ENCODE measurements at places on chromosomes 16 and 17.

DNA sequence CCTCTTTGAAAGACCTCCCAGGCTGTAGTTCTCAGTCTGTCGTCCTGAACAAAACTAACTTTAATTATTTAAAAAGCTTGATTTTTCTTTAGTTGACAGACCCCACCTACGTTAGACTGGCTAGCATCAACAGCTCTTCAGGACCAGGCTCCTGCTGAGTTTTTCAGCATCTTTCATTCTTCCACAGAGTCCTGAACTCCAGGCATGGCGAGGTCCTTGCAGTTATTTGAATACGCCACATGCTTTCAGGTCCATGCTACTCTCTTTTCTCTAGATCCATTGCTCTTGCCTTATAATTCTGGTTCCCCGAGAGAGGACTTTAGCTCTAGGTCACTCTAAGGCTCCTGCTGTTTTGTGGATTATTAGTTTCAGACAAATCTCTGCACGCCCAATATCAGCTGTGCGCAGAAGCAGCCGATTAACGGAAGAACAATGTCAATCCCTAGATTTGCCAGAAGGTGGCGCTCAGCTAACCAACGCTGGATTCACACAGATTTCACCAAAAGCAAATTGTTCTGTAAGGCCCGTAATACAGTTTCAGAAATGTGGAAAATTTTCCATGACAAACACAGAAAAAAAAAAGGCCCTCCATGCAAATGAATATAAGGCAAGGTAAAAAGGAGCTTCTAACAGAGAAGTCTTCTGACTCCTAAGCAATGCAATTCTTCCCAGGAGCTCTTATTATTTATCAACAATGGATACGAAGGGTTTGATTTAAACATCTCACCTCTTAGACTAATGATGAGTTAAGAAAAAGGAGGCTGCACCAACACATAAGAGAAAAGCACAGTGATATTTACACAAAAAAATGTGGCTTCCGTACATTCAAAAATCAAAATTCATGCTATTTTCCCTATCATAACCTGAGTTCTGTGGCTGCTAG is 33.5 kb upstream of the BCO1 start:
- peak; percentile 86 for DNase-seq

- no peak for DNase-seq
Observed at GRCh38 chr16:72969146-72969545, 78.8 kb downstream of the ZFHX3 start.

DNA sequence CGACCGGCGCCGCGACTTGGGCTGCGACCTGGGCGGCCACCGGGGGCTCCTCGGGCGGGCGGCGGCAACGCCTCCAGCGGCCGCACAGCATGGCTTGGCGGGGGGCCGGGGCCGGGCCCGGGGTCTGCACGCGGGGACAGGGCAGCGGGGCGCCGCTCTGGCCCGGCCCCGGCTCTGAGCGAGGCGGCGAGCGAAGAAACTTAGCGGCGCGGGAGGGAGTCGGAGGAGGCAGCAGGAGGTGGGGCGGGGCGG is at the start of gene PLCD3:
Gene PLCD3, minus strand, starts transcription at position 196 of the 252 bp plus-strand sequence. Its CDS starts 105 bp downstream, at position 91.
- DNase-seq = no peak

DNA sequence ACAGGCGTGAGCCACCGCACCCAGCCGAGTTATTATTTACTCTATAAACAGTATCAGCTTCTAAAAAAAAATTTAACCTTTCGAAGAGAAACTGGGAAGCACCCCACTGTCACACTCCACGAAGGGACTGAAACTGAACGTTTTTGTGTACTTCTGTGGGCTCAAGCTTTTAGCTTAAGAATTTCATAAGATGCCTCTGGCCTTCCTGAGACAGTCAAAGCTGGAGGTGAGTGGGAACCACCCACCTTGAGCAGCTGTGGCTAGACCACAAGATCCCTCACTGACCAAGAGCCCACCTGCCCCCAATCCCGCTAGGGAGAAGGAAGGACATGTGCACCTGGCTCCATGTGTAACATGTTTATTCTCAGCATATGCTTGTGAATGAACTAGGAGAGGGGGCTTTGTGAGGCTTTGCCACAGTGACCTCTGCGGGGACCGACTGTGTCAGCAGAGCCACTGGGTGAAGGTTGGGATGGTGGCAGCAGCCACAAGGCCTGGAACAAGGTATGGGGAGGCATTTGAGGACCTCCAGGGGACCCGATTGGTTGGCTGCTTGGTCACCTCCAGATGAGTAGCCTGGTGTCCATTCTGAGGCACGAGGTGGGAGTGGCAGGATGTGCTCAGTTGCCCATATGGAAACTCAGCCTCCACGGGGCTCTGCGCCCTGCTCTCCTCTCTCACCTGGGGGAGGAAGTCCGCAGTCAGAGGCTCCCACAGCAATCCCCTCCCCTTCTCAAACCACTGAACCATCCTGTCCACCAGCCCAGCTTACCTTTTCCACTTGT is 4.8 kb downstream of the DPEP3 start:
- DNase-seq = no peak

DNA sequence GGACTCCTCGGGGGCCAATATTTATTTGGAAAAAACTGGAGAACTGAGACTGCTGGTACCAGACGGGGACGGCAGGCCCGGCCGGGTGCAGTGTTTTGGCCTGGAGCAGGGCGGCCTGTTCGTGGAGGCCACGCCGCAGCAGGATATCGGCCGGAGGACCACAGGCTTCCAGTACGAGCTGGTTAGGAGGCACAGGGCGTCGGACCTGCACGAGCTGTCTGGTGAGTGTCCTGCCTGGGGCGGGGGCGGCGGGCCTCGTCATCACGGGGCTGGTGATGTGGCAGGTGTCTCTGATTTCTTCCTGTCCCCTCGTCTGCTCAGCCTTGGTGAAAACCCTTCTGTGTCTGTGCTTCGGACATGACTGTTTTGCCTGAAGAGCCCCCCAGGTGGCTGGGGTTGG is 5.7 kb downstream of the METRNL start:
- no peak for DNase-seq

- peak; percentile 77 for DNase-seq
Observed at GRCh38 chr17:63622574-63623390, 565 bp downstream of the MAP3K3 start.

GRCh38 chr16:51831595-51832367 is 680.7 kb upstream of the SALL1 start:
- no peak for DNase-seq

DNA sequence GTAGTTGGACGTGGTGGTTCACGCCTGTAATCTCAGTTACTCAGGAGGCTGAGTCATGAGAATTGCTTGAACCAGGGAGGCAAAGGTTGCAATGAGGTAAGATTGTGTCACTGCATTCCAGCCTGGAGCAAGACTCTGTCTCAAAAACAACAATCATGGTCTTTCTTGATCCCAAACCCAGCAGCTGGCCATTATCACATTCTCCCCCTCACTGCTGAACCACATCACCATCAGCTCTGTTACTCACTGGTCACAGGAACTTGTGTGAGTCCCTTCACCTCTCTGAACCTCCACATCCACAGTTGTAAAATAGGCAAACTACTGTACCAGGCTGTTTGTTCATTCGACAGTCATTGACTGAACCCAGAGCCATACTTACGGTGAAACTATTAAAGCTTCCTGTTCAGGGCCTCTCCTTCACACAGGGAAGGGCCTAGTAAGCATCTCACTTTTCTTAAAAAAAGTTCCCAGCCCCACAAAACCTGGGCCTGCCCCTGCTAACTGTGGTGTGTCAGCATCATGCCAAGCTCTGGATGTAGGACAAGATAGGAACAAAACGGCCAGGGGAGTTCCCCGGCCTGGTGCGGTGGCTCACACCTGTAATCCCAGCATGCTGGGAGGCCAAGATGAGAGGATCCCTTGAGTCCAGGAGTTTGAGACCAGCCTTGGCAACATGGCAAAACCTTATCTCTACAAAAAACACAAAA is 104.7 kb downstream of the COPRS start:
- DNase-seq = peak; percentile 95

- no peak for DNase-seq
Observed at GRCh38 chr17:79939755-79940458, 95.8 kb downstream of the TBC1D16 start.

Measured in foreskin fibroblast (primary cell).